NCI-H2107 (cell line): ENCODE measurements at places on chromosomes 12 and 14.

GRCh38 chr12:7005311-7005710 lies 13.0 kb downstream of the LPCAT3 start:
- no peak for DNase-seq

- DNase-seq: peak; percentile 23
Measured at GRCh38 chr12:116697305-116697704, 40.6 kb downstream of the SPRING1 start.

DNA sequence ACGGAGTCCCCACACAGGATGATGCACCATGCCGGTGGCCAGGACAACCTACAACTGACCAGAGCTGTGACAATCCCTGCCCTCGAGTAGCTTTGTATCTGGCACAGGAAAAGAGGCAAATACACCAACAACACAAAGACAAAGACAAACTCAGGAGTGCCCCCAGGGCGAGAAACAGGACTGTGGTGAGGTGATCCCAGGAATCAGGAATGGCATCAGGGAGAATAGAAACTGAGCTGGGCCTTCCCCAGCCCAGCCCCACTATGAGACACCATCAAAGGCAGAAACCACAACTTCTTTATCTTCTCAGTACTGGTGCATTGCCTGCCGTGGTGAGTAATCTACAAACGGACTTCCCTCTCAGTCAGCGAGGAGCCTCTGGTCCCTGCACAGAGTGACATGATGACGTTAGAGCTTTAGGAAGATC lies 157.7 kb downstream of the TTC7B start:
- DNase-seq: no peak

DNA sequence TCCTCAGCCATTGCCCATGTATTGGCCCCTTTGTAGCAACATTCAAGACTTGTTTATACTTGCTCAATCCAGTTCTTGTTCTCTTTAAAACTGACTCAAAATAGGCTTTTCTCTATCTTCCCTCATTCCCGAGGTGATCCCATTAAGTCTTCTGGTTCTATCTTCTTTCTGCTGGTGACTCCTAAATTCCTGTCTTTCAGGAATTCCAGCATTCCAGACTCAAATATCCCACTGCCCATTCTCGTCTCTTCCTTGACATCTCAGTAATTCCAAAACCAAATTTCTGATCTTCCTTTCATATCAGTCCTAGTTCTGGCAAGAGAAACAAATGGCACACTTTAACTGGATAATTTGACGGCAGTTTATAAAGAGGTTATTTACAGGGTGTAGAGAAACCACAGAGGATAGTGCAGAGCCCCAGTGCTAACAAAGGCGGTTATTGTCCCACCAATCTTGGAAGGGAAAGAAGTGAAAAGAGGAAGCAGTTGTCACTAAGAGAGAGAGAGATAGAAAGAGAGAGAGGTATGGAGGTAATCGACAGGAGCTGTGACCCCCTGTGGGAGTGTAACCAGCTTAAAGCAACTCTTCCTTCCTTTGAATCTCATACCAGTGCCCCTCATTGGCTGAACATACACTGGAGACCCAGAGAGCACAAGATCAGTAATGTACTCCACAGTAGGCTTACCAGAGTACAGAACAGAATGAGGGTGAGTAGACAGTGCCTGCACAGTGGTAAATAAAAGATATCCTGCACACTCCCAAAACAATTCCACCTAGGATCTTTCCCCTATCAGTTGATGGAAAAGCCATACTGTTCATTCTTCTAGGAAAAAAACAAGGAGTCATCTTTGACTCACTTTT lies 177.6 kb upstream of the LMNTD1 start:
- DNase-seq: no peak

- no peak for DNase-seq
Measured at GRCh38 chr12:2683283-2684025, 111.3 kb upstream of the FKBP4 start.

DNA sequence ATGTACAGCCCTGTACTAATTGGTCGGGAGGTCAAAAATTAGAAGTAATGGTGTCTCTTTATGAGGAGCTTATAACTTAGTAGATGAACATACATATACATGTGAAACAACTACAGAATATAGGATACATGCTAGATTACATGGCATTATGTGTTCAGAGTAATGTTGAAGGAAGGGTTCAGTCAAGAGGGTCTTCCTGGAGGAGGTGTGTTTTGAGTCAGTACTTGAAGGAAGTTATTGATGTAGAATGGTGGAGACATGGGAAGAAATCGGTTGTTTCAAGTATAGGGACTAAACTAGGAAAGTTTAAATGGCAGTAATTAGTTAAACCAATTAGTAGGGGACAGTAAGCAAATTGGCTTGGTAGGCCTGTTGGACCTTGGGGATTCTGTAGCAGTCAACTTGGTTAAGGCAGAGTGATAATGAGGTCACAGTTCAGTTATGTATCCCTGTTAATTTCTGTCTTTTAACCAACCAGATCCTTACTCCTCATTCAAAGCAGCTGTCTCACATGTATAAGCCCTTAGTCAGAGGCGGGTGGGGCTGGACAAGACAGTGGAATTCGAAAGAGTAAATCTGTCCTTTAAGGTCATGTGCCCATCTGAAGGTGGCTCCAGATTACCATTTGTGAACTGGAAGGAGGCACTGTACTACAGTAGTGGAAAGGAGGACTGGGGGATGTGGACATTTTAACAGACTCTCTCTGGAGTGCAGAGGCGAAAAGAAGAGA lies 3.5 kb upstream of the ANKRD52 start:
- DNase-seq: no peak

DNA sequence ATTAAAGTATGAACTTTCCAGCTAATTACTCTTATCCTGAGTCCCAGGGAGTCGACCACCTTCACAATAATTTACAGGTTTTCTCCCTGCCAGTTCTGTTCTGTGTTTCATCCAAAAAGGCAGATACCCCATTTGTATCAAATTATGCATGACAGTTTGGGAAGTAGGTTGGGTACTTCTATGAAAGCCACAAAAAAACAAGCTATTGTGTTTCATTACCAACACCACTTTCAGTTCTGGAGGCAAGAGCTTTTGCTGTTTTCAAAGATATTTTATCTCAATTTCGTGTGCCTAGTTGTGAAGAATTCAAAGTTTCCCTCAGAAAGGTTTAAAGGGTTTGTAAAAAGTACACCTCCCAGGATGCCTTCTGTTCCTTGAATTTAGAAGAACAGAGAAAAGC lies 557.4 kb downstream of the FLRT2 start:
- DNase-seq: peak; percentile 32

GRCh38 chr14:92549859-92550230 lies 36.3 kb downstream of the RIN3 start:
- DNase-seq: no peak

DNA sequence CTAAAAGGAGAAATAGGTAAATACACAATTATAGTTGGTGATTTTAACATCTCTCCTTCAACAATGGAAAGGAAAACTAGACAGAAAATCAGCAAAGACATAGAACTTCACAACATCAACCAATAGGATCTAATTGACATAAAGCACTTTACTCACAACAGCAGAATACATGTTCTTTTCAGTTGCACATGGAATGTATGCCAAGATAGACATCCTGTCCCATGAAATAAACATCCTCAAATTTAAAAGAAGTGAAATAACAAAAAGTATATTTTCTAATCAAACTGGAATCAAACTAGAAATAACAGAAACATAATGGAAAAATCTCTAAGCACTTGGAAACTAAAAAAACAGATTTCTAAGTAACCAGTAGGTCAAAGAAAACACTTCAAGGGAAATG lies 296.2 kb upstream of the RGS6 start:
- no peak for DNase-seq

DNA sequence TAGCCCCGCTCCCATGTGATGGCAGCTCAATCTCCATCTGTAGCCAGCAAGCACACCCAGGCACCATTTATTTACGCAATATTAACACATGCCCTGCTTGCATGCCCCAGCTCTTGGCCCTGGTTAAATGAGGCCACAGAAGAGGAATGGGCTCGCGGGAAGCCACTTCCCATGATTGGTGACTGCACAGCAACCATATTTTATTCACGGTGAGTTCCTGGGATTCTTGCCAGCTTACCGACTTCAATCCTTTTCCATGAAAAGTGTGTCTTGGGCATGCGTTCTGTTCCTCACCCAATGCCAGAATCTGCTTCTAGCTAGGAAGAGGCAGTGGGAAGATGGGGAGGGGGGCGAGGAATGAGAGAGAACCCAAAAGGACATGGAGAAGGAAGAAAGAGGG lies 54.7 kb downstream of the PITPNM2 start:
- DNase-seq: no peak

- no peak for DNase-seq
Measured at GRCh38 chr14:73747379-73748211, 33.4 kb upstream of the PNMA1 start.

DNA sequence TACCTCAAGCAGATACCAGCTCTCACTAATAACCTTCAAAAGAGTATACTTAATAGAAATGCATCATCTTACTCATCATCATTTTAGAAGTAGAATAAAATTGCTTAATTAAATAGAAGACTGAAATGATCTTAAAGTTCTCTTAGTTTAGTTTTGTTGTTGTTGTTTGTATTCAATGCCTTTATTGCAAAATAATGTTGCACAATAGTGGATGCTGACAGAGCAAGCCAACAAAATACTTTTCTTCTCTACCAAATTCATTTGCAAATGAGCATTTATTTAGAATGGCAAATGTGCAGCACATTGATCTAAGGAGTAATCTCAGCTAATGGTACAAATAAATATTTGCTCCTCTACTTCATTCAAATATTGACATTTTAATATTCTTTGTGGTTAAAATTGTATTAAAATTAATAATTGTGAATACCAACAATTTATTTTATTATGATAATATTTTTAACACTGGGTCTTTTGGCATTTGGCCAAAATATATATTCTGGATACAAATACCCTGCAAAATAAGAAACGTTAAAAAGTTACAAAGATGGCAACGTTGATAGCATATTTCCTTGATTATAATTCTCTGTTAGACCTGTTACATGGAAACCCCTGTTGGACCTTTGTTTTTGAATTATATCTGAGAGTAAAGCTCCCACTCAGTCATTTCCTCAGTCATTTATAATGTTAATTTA lies 496.1 kb downstream of the RERGL start:
- DNase-seq: no peak

GRCh38 chr12:101839324-101840283 lies 8.8 kb upstream of the GNPTAB start:
- DNase-seq: no peak

DNA sequence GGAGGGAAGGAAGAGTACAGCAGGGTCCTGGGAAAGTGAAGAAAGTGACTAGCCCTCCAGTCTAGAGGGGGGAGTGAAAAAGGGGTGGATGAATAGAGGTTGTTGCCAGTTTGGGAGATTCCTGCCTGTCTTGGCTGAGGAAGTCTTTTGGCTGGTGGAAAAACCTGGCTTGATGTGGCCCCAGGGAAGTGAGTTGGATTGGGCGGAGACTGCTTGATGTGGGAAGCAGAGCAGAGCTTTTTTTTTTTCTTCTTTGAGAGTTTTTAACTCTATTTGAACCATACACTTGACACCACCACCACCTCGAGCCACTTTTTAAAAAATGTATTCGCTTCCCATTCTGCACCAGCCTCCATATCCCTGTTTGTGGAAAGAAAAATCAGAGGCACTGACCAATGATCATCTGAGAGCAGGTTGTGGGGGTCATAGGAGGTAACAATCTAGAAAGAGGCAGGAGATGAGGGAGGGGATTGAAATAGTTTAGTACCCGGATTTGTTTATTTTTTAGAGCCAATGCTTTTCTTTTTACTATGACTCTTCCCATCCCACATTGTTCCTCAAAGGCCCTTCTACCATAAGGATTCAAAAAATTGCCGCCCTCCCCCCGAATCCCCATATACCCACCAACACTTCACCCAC lies 690 bp upstream of the DTX3 start:
- no peak for DNase-seq

- peak; percentile 23 for DNase-seq
Measured at GRCh38 chr12:103768467-103769123, 72.4 kb downstream of the NT5DC3 start.

- no peak for DNase-seq
Measured at GRCh38 chr12:554001-554285, 94.2 kb downstream of the B4GALNT3 start.

DNA sequence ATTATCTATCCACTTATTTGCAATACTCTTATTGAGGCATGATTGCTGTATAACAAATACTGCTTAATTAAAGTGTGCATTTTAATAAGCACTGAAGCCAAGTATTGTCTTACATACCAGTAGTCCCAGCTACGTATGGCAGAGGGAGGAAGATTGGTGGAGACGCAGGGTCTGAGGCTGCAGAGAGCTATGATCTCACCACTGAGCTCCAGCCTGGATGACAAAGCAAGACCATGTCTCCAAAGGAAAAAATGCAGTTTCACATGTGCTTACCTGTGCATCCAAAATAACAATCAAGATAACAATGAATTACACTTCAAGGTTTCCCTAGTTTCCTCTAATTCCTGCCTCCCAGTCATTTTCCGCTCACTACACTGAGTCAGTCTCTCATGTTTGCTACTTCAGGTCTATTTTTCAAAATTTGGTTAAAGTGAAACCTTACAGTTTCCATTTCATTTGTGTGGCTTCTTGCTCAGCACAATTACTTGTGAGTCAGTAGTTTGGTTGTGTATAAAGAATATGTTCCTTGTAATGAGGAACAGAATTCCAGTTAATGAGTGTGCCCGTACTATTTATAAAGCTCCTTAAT lies 1250.1 kb downstream of the TMEM121 start:
- no peak for DNase-seq

DNA sequence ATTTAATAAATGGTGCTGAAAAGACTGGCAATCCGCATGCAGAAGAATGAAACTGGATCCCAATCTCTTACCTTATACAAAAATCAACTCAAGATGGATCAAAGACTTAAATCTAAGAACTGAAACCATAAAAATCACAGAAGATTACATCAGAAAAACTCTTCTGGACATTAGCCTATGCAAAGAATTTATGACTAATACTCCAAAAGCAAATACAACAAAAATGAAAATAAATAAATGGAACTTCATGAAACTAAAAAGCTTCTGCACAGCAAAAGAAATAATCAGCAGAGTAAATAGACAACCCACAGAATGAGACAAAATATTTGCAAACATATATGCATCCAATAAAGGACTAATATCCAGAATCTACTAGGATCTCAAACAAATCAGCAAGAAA lies 14.3 kb upstream of the CLEC1A start:
- DNase-seq: no peak

DNA sequence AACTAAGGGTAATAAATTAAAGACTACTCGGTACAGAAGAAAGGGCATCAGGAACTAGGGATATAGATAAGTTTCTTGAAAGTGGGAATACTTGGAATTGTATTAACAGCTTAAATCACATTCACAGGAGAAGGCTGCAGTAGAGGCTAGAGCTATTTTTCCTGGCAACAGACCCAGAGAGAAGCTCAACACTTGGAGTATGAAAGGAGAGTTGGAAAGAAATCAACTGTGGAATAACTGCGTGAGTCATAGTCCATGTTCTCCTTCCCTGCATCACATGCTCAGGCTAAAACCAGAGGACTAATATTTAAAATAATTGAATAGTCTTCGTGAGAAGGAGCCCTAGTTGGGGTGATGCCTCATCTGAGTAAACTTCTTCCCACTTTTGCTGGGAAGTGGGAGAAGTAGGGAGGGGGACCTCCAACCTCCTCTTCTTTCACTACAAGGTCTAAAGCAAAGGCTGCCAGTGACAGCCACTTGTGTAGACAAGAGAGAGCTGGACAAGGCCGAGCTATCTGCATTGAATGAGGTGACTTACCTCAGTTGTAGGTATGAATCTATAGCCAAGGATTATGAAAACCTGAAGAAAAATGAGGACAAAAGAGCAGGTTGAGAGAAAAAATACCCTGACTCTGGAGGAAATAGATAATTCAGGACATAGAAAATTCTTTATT lies 32.7 kb downstream of the DYRK2 start:
- DNase-seq: no peak

- no peak for DNase-seq
Measured at GRCh38 chr12:79776111-79776510, 85.3 kb upstream of the PAWR start.
